Lung (tissue), 17 donors: ENCODE measurements at places on chromosomes 1 and 21.

DNA sequence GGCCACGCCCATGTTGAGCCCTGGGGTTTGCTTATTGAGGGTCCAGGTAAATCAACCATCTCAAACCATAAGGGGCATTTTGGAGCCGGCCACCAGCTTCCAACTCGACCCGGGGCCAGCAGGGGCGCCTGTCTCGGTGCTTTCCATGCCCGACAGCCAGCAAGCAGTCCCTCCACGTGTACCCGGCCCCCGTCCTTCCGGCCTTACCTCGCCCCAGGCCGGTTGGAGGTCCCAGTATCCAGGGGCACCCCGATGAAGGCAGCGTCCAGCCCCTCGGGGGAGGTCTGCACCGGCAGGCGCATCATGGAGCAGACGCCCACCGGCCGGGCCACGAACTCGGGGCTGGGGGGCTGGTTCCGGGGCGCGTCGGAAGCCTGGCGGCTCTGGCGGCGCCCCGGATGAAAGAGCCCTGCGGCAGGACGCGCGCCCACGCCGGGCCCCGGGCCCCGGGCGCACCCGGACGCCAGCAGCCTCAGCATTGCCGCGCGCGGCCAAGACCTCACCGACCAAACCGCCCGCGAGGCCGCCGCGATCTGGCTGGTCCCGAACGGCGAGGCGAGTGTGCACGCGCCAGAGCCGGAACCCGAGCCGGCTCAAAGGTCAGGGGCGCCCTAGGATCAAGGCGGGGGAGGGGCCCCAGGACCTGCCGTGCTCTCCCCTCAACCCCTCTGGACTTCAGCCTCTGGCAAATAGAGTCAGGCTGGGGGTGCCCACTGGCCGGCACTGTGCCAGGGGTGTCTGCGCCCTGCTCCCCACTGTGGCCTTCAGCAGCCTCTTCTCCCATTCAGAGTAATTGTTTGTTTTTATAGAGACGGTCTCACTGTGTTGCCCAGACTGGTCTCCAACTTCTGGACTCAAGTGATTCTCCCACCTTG lies at the start of gene AGMAT:
Gene AGMAT (minus strand): TSS at position 563 of the 875 bp plus-strand sequence. CDS start 84 bp downstream, at position 479.
- peak; percentile 51 for DNase-seq

DNA sequence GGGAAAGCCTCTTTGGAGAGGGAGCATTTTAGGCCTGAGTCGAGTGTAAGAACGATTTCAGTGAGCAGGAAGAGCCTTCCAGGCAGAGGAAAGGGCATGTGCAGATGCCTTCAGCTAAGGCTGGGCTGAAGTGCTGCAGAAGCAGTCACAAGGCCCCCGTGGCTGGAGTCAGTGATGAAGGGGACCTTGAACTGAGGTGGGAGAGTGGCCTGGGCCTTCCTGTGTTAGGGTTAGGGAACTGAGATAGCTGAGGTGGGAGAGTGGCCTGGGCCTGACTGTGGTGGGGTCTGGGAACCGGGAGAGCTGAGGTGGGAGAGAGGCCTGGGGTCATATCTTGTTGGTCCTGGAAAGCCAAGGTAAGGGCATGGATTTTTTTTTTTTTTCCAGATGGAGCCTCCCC lies 50.9 kb upstream of the ETV3 start:
- DNase-seq, result no peak

DNA sequence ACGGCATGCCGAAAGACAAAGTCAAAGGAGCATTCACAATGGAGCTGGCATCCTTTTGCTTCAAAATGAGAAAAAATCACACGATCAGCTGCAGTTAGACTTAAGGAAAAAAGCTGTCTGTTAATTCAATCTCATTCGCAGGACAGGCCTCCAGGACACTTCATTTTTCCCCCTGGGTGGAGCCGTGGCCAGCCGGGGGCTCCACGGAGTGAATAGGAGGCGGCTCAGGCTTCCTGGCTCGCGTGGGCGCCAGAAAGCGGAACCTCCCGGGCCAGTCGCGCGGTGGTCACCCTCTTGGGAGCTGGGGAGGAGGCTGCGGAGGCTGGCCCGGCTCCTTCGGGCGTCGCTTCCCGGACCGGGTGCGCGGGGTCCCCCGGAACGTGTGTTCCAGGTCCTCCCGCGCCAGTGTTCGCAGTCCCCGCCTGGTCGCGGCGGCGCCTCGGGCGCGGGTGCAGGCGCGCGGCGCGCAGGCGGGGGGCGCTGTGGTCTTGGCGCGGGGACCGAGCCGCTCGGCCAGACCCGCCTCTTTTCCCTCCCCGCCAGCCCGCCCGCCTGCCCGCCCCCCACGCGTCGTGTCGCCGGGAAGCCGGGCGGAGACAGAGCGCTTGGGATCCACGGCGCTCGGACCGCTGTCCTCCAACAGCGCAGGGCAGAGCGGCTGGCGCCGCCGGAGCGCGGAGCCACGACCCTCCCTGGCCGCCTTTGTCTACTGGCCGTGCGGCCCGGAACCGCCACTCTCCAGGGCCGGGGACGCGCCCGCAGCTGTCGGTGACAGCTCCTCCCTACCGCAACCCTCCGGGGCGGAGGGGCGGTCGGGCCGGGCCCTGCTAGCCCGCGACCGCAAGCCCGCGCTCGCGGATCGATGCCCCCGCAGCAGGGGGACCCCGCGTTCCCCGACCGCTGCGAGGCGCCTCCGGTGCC lies at the start of gene RHOU:
Gene RHOU (plus strand): TSS at position 599 of the 921 bp plus-strand sequence. CDS start 264 bp downstream, at position 863.
- peak; percentile 86 for DNase-seq

- DNase-seq, result no peak
Measured at GRCh38 chr1:106254748-106255147, 801.7 kb upstream of the PRMT6 start.

- no peak for DNase-seq
Measured at GRCh38 chr1:23611601-23612327, 52.5 kb upstream of the ID3 start.

- no peak for DNase-seq
Measured at GRCh38 chr1:32742199-32742947, 39.8 kb upstream of the SYNC start.

DNA sequence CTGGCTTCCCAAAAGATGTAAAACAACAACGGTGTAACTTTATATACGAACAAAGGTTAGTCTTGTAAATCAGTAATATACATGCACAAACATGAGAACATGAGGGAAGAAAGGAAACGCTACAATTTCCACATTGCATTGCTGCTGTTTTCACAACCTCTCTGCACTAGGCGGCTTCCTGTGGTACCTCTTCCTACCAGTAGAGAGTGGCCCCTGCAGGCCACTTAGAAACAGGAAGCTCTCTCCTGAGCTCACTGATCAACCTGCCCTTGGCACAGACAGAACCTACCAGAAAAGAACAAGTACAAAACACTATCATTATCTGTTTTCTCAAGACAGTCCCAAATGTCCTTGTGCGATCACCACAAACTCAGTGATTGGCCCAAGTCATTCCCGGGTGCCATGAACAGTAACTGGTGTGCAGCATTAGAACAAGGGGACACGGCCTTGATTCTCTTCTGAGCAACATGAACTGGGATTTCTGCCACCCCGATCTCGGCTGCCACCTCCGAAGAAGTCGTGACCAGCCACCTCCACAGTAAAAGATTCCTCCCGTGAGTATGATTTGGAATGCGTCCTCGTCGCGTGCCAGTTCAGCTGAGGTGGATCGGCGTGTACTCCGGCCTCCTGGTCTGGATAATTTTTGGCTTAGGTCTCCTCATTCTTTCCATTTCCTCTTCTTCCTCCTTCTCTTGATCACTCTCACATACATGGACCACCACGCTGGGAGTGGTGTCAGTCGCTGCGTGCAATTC lies 5.7 kb upstream of the KCNE1 start:
- DNase-seq, result no peak

DNA sequence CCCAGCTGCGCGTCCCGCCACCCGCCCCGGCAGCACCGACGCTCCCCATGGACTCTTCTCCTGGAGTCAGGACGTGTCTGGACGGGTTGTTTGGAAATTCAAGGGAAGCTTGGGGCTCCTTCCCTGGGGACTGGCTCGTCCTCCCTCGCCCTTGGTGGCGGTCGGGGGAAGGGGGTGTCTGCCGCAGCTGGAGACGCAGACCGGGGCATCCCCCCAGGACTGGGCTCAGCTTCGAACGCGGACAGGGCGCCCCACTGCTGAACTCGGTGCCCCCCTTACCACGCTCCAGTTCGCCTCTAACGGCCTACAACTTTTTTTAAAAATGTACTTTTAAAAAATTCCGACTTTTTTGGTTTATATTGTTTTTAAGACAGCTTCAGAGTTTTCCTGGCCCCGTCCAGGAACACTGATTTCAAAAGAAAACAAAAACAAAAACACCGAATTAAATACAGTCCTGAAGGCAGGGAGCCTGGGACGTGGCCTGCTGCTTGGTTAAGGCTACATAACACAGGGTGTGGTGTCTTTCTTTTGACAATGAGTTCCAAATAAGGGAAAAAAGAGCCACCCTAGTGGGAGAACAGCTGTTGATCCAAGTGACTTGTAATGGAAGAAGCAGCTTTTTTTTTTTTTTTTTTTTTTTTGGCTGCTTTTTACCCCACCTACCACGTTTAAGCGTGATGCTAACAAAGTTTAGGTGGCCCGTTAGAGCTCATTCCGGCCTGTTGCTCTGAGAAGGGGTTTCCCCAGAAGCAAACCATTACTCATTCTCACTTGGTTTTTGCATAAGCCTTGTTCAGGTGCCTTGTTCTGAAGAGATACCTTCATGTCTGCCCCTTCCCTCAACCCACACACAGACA lies 862 bp upstream of the DIPK1A start:
- peak; percentile 78 for DNase-seq

DNA sequence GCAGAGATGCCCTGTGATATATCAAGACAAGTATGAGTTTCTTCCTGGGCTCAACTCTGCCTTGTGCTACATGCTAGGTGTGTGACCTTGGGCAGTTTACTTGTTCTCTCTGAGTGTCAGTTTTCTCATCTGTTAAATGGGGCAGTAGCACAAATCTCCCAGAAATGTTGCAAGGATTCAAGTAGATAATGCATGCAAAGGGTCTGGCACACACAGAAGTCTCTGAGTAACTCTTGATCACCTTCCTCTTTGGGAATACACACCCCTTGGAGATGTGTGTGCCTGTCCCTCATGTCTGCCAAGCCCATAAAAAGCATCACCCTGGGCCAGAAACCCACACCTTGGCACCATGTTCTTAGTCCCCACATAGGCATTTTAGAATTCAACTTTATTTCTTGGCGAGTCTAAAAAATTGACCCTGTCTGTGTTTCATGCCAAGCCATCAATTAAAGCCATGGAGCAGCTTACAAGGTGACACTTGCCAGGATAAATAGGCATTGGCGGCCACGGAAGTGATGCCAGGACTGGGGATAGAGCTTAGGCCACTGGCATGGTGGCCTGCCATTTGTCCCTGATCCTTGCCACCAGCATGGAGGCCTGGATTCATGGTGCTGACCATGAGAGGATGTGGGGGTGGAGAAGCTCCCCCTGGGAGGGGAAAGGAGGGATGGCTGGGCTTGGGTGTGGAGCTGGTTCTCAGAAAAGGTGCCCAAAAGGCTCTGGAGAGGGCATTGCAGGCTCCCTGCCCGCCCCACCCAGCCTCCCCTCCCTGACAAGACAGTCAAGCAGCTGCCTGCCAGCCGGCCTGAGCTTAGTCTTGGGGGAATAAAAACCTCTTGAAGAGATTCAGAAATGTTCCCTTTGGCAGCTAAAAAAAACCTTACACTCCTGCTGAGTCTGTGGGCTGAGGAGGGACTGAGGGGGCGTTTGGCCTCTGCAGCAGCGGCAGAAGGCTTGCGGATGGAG lies 118.0 kb upstream of the IPO9 start:
- no peak for DNase-seq

GRCh38 chr1:236351875-236352573 lies 42.1 kb upstream of the EDARADD start:
- DNase-seq, result no peak

DNA sequence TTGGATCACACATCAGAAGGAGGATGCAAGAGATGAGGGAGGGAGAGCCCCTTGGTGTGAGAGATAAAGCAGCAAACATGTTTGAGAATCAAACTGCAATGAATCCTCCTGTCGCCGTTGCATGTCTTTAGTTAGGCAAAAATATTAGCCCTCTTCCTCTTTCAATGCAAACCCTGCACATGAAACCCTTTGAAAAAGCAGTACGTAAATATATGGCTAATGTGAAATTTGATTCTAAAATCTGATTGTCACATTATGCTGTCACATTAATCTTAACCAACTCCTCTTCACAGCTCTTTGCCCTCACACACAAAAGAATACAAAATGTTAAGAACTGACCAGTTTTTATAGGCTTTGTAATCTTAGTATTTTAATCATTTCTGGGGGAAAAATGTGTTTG lies 63.4 kb downstream of the WDR64 start:
- DNase-seq, result no peak

GRCh38 chr1:6248932-6249738 lies 5.2 kb downstream of the HES3 start:
- DNase-seq, result peak; percentile 61

DNA sequence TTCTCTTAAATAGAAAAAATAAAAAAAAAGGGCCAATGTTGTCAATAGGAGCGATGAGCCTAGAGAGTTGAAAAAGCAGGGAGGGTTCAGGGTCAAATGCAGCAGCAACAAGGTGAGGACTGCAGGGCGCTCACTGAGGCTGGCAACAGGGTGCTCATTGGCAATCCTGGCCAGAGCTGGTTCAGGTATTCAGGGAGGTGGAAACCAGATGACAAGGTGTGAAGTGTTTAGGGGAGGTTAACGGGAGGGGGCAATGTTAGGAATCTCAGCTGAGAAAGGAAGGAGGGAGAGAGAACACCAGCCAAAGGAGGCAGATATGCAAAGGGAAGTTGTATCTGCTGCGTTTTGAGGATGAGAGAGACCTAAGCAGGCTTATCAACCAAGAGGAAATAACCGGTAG lies 129.8 kb upstream of the DAB1 start:
- DNase-seq, result no peak

DNA sequence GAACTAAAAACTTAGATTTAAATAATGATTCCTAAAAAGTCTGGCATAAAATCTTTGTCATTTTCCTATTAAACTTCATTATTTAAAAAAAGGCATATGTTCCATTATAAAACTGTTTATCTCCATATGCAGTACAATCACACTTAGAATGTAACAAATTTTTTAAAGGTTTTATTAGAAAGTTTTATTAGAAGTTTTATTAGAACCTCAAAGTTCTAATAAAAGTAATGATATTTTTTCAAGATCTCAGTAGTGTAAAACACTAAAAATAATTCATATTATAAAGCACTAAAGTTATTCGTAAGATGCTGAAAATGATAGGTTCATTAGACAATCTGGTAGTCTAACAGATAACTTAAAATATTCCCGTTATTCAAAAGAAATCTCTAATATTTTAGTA lies 43.6 kb downstream of the ACBD6 start:
- DNase-seq, result no peak

- DNase-seq, result no peak
Measured at GRCh38 chr1:3053366-3053980, 15.5 kb upstream of the PRDM16 start.

DNA sequence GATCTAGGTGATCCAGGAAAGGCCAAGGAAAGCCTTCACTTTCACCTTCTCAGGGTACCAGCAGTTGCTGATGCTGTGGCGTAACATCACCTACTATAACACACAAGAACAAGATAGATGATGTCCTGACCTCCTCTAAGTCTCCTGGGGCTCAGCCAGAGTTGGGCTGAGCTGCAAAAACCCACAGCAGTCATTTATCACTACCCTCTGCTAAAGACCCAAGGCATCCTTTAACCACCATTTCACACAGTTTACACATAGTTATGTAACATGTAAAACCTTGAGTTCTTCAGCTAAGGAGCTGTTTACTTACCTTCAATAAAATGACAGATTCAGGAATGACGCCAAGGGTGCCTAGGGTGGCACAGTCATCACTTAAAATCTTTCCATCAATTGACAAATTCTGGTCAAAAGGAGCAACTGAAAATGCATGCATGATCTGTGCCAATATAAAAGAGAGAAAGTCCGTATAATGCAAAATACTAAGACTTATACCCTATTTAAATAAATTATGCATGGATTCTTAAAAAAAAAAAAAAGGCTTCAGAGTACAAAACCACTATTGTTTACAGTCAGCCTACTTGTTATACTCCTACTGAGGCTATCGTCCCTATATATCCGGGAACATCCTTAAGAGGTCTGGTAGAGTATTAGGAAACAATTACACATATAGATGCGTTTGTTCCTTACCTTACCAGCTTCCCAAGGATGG lies 20.7 kb upstream of the RAP1GAP start:
- no peak for DNase-seq
